Posterior vena cava (tissue), 2 donors: ENCODE measurements at places on chromosomes 7 and 10. TPM values are rescaled to one million over a fixed set of nuclear protein-coding genes. Genes with fewer than 3 reads are reported as not detected.

Gene CACNA2D1
- total RNA-seq: 39.1 TPM

Gene AKR1C1
- 35.5 TPM for total RNA-seq

Gene TAS2R3
- total RNA-seq: 2.2 TPM

DNA sequence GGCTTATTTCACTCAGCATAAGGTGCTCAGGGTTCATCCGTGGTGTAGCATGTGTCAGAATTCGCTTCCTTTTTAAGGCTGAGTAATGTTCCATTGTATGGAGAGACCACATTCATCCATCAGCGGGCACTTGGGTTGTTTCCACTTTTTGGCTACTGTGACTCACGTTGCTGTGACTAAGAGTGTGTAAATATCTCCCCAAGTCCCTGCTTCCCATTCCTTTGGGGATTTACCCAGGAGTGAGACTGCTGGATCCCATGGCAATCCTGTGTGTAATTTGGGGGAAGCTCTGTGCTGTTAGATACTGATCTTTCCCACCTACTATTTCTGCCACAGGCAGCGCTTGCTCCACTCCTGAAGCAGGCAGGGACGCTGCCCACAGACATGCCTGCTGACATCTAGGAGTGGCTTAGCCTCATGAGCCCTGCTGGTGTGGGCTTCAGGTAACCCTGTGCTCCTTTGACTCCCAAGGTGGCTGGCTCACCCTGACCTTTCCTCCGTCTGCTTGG lies 346.0 kb downstream of the FRMD4A start:
- no peak for DNase-seq

DNA sequence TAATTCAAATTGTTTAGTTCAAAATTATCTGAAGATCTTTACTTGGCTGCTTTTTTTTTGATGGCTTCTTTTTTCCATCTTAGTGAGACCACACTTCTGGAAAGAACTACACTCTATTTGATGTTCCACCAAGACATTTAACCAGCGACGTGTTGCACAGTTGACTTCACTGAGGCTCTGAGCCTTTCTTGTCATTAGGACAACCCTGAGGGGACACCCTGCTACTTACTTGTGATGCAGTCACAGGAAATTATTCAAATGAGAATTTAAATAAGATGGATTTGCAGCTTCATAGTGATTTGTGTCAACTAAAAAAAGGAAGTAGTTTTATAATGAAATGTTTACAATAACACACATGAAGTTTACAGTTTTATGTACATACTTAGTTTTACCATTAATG lies 25.6 kb upstream of the PIK3CG start:
- no peak for DNase-seq

DNA sequence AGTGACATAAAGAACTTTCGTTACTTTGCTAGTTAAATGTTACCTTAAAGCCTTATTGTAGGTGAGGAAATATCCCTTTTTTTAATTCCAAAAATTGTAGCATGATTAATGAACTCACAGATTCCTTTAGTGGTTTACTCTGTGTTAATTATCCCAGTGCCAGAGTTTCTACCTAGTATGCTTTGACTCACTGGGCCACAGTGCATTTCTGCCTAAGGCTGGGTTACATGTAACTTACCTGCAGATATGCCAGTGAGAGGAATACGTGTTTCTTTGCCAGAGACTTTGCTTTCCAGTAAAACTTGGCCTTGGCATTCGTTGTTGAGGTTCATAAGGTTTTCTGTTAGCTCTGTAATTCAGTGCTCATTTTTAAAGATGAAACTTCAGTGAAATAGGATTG lies 380.8 kb upstream of the LRGUK start:
- DNase-seq: no peak

- no peak for DNase-seq
These were observed 759 bp upstream of the ELAPOR2 start for GRCh38 chr7:87060288-87060537.

DNA sequence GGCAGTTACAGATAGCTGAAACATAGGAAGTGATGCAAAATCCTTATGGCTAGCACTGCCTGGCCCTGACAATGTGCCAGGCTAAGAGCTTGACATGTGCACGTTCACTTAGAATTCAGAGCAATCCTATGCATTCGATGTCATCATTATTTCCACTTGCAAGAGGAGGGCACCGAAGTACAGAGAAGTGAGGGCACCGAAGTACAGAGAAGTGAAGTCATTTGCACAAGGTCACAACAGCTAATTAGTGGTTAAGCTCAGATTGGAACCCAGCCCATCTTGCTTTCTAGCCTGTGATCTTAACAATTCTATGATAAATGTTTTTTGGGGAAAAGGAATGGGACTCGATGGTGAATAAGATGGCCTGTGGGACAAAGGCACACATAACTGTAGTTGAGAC lies 73.4 kb downstream of the ARHGAP22 start:
- DNase-seq: no peak

DNA sequence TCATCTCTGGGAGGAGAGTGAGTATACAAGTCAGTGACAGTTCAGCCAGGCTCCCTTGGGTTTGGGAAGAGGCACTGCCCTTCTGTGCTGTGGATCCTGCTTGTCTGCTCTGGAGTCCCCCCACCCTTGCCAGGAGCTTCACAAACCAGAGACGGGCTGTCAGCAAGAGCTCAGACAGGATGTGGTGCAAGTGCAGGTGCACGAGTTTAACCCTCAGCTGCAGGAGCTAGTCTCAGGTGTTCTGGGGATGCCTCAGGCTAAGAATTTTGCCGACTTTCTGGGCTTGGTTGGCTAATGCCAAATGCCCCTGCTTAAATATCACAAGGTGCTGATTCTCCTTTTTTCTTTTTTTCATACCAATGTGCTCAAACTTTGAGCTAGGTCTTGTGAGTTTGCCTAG lies 22.3 kb downstream of the ZNF783 start:
- DNase-seq: peak; percentile 72

GRCh38 chr7:47783456-47784223 lies 164.6 kb downstream of the PKD1L1 start:
- DNase-seq: no peak

- DNase-seq: no peak
These were observed 10.5 kb upstream of the TTYH3 start for GRCh38 chr7:2621061-2621828.

GRCh38 chr10:70227548-70228320 lies 5.5 kb downstream of the PPA1 start:
- DNase-seq: no peak

GRCh38 chr7:24440892-24441291 lies 132.4 kb upstream of the PALS2 start:
- no peak for DNase-seq

GRCh38 chr7:28095231-28095630 lies 85.4 kb downstream of the JAZF1 start:
- no peak for DNase-seq

- DNase-seq: no peak
These were observed 235.4 kb downstream of the HGF start for GRCh38 chr7:81534446-81534845.

DNA sequence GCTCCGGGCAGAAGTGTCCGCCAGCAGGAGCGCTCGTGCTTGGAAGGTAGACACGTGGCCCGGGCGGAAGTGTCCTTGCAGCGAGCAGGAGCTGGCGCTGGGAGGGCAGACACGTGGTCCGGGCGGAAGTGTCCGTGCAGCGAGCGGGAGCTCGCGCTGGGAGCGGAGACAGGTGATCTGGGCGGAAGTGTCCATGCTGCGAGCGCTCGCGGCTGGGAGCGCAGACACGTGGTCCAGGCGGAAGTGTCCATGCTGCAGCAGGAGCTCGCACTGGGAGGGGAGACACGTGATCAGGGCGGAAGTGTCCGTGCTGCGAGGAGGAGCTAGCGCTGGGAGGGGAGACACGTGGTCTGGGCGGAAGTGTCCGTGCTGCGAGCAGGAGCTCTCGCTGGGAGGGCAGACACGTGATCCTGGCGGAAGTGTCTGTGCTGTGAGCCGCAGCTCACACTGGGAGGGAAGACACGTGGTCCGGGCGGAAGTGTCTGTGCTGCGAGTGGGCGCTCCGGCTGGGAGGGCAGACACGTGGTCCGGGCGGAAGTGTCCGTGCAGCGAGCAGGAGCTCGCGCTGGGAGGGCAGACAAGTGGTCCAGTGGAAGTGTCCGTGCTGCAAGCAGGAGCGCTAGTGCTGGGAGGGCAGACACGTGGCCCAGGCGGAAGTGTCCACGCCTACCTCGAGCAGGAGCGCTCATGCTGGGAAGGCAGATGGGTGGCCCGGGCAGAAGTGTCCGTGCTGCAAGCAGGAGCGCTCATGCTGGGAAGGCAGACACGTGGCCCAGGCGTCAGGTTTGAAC lies 41.1 kb upstream of the PRKAR1B start:
- DNase-seq: no peak

DNA sequence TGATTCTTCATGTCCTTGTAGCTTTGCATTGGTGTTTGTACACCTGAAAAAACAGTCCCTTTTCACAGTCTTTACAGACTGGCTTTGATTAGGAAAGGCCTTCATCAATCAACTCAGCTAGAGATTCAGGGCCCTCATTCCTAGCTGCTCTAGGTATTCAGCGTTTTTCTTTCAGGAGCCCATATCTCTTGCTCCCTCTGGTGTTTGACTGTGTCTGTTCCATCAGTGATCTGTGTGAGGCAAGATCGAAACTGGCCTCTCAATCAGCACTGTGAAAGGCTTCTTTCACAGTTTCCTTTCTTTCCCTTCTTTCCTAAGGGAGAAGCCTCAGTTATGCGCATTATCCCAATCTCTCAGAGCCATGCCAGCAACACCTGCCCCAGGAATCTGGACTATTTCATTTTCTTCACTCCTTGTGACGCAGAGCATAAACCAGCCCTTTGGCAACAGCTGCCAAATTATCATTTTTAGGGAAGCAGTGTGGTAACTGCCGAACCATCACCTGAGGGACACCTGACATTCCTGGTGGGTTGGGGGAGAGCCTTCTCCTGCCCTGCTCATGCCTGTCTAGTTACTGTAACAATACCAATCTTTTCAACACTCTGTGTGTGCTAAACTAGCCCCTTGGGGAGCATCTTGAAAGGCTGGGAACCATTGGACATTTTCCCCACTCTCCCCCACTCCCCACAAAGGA lies 75.7 kb upstream of the CCDC71L start:
- no peak for DNase-seq

DNA sequence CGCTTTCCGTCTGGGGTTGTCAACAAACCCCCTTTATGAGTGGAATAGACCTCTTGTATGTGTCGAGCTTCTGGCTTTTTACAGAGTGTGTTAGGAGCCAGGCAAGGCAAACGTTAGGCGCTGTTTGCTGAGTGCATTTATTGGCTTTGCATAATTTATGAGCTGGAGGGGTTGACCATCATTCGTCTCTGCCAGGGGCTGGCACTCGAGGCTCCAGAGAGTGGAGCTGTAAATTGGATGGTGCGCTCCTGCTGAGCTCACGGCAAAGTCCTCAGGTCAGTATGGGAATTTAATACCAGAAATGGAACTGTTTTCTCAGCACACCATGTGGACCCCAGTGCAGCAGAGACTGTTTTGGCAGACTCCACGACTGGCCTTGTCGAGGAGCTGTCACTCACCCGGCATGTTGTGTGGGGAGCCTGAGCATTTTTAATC lies 699.4 kb upstream of the GALNT17 start:
- no peak for DNase-seq
